ENCODE measurements at places on chromosomes 3 and 15.

GRCh38 chr3:128033102-128033501 is 19.1 kb upstream of the SEC61A1 start:
- DNase-seq, result no peak

DNA sequence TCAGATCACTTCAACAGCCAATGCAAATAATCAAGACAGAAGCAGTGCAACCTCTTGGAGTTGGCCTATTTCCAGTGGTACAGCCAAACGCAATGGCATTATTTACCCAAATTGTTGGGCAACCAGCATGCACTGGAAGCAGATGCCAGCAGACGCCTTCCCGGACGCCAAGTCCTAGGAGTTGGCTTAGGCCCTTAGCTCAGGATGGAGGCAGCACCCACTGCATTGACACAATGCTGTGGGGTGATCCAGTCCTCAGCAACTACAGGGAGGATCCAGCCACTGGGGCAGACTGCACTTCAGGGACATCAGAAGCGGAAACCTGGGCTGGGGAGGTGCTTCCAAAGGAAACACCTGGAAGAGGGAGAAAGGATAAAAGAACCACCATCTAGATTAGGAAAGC is 290.4 kb downstream of the FAM43A start:
- DNase-seq, result no peak

GRCh38 chr3:193944518-193944884 is 191.4 kb upstream of the HES1 start:
- no peak for DNase-seq

DNA sequence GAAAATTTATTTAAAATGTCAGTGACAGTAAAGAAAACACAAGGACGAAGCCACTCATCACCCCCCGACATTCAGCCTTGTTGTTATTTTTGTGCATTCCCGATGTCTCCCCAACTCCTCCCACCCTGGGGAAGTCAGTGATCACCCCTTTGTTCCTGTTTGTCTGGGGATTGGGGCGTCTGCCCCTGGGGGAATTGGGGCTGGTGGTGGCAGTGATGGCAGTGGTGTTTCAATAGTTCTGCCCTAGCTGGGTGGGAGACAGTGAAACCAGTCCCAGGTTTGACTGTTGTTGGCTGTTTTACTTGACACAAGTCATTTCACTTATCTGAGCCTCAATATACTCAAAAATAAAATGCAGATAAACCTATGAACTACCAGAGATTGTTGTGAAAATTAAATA is 33.5 kb downstream of the IRAK2 start:
- DNase-seq, result no peak

GRCh38 chr3:74027121-74027520 is 402.4 kb upstream of the PDZRN3 start:
- DNase-seq, result no peak

GRCh38 chr3:173732237-173732636 is 334.7 kb downstream of the NLGN1 start:
- DNase-seq, result no peak

DNA sequence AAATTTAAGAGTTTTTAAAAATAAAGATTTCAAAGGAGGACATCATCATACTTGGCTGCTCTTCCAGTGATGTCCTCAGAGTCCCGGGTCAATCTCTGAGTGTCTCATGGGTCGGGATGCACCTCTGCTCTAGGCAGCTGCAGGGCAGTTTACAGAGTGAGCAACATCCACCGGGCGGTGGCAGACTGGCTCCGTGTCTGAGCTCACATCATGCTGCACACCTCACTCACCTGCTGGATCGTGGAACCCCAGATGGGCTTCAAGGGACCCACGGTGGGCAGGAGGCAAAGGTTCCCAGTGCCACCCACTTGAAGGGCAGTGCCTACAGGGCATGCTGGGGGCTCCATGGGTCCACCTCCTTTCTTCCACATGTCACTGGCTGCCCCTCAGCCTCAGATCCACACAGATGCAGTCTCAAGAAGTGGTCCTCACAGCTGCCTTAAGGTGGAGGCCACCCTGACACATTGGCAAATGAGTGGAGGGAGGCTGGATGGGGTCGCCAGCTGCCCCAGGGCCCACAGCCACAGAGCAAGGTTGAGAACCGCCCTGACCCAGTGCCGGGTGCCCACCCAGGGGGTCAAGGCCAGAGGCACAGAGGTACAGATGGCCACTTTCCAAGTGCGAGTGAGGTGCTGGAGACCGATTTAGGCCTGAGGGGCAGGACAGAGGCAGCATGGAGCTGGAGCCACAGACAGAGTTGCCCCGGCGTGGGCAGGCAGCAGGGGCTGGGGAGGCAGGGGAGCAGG is 25.2 kb downstream of the CYFIP1 start:
- DNase-seq, result no peak
